ENCODE measurements at places on chromosomes 1 and 21.

- DNase-seq = no peak
Measured at GRCh38 chr1:201013991-201014815, 9.3 kb downstream of the KIF21B start.

DNA sequence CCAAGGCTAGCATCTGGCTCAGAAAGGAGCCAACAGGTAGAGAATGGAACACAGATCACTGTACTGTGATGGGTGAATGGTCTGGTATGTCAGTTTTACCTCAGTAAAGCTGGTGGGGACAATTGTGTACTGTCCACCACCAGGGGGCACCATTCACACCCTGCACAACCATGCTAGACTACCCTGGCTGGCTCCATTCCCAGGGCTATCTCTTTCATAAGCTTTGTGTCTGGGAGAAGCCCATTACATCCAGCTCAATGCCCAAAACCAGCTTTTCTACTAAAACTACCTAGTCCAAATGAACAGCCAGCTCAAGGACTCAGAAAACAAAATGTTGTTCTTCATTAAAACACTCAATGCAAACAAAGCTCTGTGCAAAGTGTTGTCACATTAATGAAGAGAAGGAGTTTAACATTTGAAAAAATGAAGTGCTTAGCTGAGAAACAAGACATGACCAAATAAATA, 62.0 kb upstream of the RASAL2 start:
- DNase-seq = no peak

DNA sequence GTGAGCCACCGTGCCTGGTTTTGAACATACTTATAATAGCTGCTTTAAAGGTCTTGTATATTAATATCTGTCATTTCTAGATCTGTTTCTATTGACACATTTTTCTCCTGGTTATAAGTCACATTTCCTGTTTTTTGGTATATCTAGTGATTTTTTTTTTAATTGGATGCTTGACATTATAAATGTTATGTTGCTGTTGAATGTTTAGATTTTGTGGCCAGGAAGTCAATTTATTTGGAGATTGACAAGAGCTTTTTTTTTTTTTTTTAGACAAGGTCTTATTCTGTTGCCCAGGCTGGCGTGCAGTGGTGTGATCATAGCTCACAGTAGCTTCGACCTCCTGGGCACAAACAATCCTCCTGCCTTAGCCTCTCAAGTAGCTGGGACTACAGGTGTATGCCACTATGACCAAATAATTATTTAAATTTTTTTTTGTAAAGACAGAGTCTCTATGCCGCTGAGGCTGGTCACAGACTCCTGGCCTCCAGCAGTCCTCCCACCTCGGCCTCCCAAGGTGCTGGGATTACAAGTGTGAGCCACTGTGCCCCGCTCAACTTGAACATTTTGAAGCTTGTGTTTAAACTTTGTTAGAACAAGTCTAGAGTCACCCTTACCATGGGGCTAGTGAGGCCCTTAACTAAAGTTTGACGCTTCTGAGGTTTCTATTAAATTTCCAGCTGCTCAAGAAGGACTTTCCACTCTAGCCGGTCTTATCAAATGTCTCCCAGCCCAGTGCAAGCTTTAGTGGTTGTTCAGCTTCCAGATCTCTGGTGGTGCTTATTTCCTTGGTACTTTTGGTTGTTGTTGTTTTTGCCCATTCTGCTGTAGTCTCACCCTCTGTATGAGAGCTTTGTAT, 8.6 kb upstream of the CHI3L2 start:
- no peak for DNase-seq

DNA sequence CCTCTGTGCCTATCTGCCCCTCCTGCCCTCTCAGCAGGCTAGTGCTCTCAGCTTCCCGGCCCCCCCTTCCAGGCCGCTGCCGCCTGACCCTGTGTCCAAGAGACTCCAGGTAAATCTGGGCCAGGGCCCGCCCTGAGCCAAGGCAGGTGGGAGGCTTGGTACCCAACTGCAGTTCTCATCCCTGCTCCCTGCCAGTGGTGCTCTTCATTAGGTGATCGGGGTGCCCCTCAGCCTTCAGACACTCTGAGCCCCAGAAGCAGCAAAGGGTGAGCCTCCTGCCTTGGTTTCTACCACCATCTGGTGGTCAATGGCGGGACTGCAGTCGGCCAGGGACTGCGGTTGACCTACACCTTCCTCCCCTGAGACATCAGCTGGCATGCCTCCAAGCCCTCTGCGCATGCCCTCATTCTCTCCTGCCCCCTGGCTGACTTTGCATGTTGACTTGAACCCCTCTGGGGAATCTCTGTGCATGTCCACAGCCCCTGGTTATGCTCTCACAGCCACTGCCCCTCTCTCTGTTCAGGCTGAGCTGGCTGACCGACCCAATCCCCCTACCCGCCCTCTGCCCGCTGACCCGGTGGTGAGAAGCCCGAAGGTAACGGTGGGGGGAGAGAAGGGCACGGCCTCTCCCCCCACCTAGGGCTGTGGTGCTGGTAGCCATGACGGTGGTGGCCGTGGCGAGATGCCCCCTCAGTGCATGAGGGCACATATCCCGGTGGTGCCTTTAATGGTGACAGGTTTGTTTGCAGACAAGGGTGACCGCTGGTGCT, 2.0 kb upstream of the EFNA4 start:
- DNase-seq = peak; percentile 98

GRCh38 chr1:159881622-159882526, 18.1 kb downstream of the CFAP45 start:
- DNase-seq = no peak

- DNase-seq = no peak
Measured at GRCh38 chr21:31658053-31658452, 1.4 kb upstream of the SOD1 start.

DNA sequence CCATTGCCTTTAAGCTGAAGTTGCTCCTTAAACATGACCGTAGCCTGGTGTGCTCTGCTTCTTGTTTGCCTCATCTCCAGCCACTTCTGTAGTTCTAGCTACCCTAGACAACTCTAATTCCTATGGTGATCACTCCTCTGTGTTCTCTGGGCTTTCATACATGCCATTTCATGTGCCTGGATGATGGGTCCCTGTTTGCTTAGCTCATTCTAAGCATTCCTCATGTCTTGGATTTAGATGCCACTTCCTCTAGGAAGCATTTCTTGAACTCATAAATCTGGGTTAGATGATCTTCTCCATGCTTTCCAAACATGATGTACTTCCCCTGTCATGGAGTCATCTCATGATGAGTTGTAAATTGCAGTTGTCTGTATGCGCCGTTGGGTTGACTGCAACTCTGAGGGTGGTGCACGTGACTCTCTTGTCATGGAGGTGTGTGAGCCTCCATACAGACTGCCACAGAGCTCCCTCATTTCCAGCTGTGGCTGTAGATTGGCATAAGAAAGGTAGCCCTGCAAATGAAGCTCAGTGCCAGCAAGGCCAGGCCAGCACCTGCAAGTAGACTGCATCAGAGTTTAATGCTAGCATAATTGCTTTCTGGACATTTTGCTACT, 77.2 kb downstream of the LAMC1 start:
- DNase-seq = no peak

DNA sequence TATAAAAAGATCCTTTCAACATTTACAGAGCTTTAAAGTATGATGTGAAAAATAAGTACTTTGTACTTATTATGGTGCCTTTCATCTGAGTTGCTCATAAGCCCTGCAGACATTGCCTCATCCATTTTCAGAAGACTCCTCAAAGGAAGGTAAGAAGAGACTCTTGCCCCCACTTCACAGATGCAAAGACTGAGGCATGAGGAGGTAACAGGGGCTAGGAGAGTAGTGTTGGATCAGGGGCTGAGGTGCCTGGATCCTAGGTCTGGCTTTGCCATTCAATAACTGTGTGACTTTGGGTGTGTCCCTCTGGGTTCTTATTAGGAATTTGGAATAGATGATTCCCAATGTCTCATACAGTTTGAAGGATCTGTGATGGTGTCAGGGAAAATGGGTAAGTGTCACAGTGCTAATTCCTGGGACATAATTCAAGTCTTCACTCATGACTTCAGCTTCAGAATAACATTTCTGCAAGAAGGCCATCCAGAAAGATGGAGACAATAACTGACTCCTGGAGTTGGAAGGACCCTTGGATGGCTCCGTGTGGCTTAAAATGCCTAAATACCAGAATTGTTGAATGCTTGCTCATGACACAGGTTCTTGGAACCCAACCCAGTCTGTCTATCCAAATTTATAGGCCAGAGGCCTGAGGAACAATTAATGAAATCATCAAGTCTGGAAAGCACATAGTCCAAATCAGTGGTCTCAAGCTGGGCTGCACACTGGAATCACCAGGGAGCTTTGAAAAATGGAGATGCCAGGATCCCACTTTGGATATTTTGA, 93.1 kb upstream of the RUNX1 start:
- no peak for DNase-seq

GRCh38 chr1:212606395-212607205, 2.0 kb upstream of the ATF3 start:
- no peak for DNase-seq

DNA sequence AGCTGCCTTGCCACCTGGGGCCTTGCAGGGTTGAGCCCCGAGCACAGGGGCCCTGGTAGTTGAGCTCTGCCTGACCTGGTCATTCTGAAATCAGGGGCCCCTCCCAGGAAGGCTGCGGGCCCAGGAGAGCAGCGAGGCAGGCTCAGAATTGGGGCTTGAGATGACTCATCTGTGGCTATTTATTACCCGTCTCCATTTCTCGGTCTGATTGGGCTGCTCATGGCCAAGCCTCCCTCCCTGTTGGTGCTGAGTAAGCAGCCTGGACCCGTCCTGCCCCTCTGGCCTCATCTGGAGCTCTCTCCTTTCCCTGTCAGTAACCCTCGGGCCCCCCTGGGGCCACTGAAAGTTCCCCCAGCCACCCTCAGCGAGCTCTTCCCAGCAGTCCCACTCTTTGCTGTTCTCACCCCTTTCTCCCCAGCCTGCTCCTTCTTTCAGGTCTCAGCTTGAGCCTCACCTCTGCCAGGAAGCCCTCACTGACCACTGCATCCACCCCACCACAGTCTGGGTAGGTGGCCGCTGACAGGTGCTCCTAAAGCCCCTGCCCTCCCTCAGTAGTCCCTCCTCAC, 11.0 kb upstream of the TNFRSF8 start:
- no peak for DNase-seq

- no peak for DNase-seq
Measured at GRCh38 chr1:213538251-213538650, 449.5 kb upstream of the PROX1 start.

- DNase-seq = no peak
Measured at GRCh38 chr1:201013031-201013485, 10.5 kb downstream of the KIF21B start.

DNA sequence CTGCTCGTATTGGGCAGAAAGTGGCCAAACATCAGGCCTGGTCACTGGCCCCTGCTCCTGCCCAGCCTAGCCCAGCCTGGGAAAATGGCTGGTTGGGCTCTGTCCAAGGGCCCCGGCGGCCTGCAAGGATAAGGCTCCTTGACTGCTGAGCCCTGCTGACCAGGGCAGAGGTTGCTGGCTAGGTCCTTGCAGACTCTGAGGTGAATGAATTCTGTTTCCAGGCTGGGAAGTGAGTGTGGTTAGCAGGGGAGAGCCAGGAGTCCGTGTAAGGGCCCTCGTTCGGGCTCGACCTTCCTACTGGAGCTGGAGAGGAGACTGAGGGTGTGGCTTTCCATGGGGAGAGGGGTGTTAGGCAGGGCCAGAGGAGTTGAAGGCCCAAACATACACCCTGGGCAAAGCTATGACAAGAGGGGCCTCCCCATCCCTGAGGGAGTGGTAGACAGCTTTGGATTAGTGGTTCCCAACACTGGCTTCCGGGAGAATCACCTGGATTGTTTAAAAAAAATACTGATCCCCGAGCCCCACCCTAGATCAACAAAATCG, 20.6 kb downstream of the CSF1 start:
- DNase-seq = no peak

GRCh38 chr1:168317309-168317708, 36.6 kb downstream of the TBX19 start:
- DNase-seq = no peak

- DNase-seq = no peak
Measured at GRCh38 chr1:166594646-166595045, 244.6 kb upstream of the POGK start.

DNA sequence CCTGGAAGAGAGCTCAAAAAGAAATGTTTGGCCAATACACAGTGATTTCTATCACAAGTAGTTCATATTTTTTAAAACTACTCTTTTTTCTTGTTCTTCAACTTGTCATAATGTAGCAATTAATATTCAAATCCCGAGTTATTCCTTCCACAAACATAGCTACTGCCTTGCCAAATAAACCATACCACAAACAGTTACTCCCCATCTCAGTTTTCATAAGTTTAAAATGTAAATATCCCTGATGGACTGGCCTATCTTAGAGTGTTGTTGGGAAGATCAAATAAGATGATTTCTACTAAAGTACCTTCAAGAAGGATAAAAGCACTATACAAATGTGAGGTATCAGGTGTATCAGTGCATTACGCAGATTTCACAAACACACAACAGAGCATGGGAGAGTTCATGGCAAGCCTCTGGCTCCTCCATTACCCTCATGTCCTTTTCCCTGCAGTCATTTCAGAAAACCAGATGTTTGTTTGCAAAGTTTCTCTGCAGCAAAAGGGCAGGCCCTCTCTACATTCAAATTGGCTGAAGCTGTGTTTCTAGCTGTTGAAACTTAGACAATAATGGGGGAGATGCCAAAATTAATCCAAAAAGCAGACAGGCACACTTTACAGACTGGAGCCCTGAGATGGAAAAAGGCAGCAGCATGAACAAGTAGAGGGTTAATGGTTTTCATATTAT, 16.1 kb downstream of the WLS start:
- DNase-seq = no peak

DNA sequence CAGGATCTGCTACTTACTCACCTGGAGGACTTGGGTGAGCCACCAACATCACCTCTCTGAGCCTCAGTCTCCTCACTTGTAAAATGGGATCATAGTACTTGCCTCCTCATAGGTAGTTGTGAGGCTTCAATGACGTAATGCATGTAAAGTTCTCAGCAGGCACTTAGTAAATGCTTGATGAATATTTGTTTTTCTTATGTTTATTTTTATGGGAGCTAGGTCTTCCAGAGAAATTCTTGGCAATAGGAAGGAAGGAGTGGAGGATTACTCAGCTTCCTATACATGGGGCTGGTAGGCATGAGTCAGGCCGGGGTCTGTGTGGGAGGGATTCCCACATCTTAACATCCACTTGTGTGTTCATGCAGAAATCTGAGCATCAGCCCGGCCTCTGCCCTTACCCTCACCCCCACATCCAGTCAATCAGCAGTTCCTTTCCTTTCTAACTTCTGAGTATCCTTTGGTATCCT, 95.4 kb upstream of the USP24 start:
- no peak for DNase-seq

DNA sequence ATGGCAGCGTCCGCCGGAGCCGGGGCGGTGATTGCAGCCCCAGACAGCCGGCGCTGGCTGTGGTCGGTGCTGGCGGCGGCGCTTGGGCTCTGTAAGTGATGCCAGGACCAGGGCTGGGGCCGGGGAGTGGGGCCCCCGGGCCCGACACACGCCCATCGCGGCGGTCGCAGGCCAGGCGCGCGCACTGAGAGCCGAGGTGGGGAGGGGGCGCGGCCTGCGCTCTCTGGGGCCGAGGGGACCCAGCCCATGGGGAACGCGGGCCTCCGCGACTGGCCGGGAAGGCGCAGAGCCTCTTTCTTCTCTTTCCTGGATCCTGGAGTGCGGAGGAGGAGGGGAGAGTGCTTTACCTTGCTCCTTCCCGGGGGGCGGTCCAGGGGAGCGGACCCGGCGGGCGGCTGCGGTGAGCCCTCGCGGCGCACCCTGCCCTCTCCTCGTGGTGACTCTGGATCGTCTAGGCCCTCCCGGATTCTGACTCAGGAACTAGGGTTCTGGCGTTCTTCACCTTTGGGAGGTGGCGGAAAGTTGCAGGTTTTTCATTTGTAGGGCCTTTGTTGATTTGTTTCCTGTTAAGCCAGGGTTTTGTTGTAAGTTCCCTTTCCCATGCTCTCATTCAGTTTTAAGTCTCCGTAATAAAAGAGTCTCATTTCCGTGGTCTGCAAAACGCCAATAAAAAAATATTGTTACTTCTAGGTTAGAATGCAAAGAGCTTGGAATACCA, 529 bp downstream of the MPZL1 start:
- DNase-seq = peak; percentile 9

Data from stimulated activated CD4-positive, alpha-beta T cell treated with anti-CD3 and anti-CD28 coated beads, Interleukin-1b, Interleukin-23, amount 100 ng/mL, for 24 hours (primary cell).